ENCODE measurements at places on chromosomes 5 and 9.
A peak's percentile ranks its signal among the peaks of the same experiment; 100 is the strongest.

GRCh38 chr5:133291524-133291923 lies 239.7 kb downstream of the HSPA4 start:
- no peak for DNase-seq

DNA sequence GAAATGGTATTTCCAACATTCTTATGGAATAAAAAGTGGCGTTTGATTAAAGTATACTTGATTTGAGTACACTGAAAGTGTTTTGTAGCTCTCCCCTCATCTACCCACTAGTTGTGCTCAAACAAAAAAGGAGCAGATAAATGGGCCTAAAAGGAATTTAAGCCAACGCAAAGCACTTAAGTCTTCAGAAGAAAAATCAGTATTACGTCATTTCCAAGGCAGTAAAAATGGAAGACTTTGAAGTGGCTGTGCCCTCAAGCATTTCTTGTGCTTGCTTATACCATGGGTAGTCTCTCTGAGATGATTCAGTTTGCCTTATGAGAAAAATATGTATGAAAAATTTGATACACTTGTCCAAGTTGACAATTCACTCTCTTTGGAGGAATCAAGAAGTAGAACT lies 279.9 kb upstream of the CD180 start:
- no peak for DNase-seq

DNA sequence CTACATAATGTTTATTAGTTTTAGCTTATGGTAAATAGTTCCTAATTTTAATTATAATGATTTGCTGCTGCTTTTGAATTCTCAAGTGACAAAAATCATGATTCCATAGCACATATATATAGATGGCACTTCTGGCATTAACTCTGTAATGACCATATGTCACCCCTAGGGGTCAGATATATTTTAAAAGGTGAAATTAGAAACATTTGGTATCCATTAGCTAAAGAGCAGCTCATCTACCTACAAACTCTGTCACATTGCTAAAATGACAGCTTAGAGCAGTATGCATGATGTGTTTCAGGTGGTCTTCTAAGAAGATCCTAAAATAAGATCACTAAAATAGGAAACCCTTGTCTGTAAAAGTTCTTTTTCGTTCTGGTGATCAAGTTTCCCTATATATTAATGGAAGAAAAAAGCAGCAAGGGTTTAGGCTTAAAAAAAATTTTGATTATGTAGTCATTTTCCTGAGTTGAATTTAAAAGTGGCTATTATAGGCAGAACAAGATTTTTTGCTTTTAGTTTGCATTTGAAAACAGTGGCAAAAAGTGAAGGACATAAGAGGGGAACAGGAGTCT lies 157.7 kb upstream of the POU5F2 start:
- DNase-seq = no peak

- DNase-seq = no peak
These were observed 40.4 kb upstream of the SYNPO start for GRCh38 chr5:150599917-150600511.

DNA sequence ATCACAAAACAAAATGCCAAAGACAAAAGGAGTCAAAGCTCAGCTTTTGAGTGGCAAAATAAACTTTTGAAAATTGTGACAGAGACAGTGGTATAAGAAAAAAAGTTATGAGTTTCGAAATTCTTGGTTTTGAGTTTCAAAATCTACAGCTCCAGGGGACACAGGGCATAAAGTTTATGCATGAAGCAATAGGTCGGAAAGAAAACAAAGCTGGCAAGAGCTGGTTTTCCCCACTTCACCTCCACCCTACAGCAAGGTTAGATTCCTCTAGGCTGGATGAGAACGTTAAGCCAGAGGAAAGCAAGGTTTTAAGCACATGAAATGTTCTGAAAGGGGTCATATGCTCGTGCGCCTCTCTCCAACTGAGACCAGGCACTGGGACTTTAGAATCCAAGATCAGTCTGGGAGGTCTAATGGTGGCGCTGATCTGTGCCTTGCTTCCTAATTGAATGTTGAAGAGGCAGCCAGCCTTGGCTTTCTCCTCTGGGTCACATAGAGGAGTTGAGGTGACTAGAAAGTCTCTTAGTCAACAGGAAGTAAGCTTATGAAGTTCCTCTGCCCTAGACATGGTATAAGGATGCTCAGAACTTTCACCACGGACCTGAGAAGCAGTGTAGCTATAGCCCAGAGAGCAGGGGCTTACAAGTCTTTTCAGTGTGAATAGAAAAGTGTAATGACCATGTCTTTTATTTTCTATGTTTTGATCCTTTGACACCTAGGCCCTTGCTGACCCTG lies 167.7 kb upstream of the DMAC1 start:
- DNase-seq = no peak

- peak; percentile 25 for DNase-seq
These were observed 2.0 kb downstream of the MYO10 start for GRCh38 chr5:16934123-16934522.

- no peak for DNase-seq
These were observed 186.1 kb downstream of the SNCAIP start for GRCh38 chr5:122498163-122498562.

GRCh38 chr9:94622087-94622800 lies 17.1 kb downstream of the FBP1 start:
- no peak for DNase-seq

- no peak for DNase-seq
These were observed 471.8 kb downstream of the BNC2 start for GRCh38 chr9:16398691-16399090.

DNA sequence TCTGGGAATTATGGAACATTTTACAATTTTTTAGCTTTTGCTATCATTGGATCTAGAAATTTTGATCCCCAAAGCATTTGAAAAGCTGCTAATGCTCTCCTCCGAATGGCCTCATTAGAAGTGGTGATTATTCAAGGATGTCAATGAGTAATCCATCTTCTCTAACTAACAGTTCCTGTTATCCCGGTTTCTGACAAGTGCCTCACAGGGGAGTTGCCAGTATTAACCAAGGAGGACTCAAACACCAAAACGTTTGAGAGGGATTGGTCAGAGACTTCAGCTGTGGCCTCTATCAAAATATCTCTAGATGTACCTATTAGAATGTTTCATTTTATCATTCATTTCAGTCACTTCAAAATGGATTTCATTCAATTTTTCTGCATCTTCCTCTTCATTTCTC lies 208.3 kb upstream of the ITGA1 start:
- DNase-seq = no peak

- DNase-seq = no peak
These were observed 52.3 kb downstream of the NTNG2 start for GRCh38 chr9:132214027-132214622.

GRCh38 chr5:58490402-58491050 lies 709 bp upstream of the GAPT start:
- no peak for DNase-seq

DNA sequence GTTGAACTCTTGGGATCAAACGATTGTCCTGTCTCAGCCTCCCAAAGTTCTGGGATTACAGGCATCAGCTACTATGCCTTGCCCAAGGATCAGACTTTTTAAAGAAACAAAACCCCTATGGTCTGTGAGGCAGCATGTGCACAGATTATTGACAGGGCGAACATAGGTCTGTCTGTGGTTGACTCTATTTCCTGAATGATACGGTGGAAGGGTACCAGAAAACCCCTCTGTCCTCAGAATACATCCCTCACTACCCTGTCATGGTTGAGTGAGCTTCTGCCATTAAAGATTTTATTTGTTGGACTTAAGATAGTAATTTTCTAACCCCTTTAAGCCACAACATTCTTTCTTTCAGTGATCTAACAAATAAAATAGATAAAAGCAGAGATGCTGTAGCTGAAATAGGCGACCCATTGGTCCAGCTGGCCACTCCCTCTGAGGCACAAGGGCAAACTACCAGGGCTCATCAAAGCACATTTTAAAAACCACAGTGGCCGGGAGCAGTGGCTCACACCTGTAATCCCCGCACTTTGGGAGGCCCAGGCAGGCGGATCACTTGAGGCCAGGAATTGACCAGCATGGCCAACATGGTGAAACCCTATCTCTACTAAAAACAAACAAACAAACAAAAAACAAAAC lies 84.9 kb upstream of the ANKRD55 start:
- no peak for DNase-seq

All from stimulated activated CD4-positive, alpha-beta T cell treated with anti-CD3 and anti-CD28 coated beads, Interleukin-15, amount 100 ng/mL, for 48 hours (primary cell).